Kidney glomerular epithelial cell (primary cell): ENCODE measurements at places on chromosomes 16 and 17.

- DNase-seq = no peak
Measured at GRCh38 chr17:17055286-17056155, 13.3 kb downstream of the MPRIP start.

DNA sequence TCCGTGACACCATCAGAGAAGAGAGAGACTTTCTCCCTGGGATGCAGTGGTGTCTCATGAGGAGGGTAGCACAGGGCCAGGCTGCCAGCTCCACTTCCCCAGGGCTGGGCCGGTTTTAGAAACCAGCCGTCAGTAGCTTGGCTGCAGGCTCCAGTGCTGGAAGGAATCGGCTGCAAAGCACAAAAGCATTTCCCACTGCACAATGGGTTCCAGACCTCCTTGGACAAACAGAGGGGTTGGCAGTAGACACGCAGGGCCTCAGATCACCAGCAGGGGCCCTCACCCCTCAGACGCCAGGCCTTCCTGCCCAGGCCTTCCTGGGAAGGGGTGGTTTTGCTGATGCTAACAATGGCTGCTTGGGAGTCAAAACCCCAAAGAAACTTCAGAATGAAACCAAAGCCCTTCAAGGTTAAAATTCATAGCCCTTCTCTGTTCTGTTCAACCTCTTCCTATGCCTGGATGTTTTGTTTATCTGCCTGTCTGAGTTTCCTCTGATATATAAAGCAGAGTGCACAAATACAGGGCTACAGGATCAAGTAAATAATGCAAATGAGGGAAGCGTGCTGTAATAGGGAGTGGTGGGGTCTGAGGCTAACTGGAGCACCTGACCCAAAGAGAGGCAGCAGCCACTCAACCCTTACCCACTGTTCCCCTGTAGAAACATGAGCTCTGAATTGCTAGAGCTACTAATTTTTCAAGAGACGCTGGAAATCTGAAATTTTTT, 26.2 kb downstream of the TEKT5 start:
- DNase-seq = no peak

DNA sequence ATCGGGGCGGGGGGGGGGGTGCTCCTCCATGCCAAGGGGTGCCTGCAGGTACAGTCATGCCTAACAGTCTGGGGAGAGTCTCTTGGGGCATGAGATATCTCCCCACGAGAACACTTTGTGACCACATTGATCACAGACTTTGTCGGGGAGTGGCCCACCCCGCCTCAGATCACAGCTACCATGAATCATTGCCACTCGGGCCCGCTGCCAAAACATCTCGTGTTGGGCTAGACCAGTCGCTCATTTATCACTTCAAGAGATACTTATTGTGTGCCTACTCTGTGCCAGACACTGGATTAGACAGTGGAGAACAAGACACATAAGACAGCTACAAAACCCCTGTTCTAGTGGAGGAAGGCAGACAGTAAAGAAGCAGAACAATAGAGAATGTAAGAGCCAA, 72.6 kb downstream of the CLEC16A start:
- DNase-seq = no peak

GRCh38 chr17:51710634-51710979, 447.9 kb downstream of the CA10 start:
- no peak for DNase-seq

DNA sequence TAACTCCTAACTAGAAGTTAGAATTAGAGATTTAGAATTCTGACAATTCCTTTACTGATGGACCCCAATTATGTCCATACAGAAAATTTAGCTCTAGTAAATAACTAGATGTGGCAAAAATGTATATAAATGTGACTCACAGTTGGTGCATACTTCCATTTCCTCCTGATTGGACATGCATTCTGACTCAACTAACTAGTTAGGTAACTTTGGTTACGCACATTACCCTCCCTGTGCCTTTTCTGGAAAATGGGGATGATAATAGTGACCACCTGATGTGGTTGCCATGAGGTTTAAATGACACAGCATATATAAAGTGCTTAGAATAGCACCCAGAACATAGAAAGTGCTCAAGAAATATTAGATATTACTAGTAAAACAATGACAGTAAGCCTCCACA, 550.0 kb upstream of the SALL1 start:
- DNase-seq = no peak

DNA sequence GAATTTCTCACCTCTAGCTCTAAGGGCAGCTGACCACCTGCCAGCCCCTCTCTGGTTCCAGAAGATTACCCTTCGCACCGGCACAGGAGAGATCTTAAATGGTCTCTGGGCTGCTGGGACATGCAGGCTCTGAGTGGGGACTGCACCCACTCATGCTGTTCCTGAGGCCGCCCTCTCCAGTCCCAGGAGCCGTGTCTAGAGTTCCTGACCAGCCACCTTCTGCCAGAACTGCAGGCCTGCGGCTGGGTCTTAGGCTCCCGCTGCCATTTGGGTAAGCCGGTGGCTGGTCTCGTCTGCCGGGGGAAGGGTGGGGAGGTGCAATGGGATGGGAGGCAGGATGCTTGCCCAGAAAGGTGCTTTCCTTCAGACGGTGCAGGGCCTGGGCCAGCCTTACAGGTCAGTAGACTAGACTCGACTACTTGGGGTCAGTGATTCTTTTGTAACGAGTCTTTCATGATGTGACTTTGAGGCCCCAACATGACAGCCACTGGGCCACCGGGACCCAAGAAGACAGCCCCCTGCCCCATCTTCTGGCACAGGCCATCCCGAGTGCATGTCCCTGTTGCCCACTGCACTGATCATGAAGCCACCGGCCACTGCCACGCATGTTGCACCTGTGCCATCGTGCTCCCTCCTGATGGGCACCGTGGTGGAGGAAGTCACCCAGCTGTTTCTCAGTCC, 26.4 kb downstream of the B9D1 start:
- DNase-seq = no peak

DNA sequence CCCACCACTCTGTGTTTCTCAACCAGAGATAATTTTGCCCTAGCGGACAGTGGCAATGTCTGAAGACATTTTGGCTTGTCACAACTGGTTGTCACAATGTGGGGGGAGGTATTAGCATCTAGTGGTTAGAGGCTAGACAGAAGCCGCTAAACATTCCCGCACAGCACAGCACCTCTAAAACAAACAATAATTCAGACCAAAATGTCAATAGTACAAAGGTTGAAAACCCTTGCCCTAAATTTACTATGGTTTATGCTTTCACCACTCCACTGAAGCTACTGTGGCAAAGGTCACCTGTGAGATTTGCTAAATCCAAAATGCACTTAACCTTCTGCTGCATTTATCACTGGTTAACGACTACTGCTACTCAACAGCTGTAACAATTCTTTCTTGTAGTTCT, 14.1 kb downstream of the NUP88 start:
- no peak for DNase-seq

DNA sequence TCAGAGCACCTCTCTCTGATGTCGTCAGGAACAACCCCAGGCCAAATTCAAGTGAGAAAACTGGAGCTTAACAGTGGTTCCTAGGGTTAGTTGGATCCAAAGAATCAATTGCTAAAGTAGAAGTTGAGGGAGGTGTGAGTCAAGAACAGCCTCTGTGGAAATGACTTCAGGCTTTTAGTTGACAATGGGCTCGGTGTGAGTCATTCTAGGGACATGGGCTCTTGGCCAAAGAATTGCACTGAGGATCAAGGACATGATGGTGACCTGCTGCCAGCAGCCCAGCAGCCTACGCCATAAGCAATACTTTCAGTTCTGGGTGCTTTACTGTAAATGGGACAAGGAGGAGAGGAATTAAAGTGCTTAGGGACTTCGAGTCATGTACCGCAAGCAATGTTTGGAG, 32.1 kb upstream of the SMURF2 start:
- no peak for DNase-seq

DNA sequence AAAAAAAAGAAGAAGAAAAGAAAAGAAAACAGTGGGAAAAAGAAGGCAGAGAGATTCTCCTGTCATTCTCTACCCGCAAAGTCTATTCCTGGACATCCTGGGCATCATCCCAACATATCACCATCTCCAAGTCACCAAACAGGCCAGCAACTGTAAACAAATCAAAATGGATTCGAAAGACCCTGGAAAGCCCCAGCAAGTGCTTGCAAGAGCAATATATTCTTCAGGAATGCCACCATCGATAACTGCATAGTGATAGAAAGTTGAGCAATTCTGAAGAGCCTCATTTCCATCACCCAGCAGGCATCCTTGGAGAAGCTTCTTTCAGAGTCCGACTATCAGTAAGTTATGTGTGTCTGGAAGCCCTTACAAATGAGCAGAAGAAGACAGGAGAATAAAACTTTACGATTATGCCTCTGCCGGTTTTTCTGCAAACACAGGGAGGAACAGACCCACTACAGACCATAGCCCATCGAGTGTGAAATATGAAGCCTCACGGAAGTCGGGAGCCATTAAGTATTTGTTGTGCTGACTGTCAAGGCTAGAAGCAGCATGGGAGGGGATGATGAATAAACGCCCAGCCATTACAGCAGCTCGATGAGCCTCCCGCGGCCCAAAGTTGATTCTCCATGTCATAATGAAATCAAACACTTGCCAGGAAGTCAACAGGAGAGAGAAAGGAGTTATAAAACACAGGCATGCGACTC, 64.5 kb upstream of the SEC14L1 start:
- no peak for DNase-seq

- DNase-seq = peak; percentile 91
Measured at GRCh38 chr17:59093702-59094231, 12.9 kb downstream of the TRIM37 start.

DNA sequence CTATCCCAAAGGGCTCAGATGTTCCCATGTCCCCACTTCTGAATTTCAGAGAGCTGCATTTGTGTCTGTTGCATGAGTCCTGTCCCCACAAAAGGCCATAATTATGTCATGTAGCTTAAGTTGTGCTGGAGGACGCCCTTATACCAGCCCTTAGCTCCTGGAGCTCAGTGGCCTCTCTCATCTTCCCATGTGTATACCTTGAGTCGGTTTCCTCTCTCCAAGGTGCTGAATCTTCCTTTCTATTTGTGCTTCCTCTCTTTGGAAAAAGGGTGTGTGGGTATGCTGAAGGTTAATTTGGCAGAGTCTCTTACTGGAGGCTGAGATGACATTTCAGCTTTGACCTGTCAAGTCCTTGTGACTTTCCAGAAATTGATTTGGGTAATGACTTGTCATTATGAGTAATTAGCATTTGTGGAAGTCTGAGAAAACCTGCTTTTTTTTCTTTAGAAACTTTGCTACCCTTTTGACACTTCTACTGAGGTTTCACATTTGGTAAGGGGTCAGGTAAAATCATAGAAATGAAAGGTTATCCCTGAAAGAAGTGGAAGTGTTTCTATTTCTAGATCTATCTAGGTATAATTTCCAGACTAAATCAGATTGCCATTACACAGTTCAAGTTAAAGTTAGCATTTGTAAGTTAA, 185.4 kb downstream of the ABCC12 start:
- DNase-seq = peak; percentile 8

DNA sequence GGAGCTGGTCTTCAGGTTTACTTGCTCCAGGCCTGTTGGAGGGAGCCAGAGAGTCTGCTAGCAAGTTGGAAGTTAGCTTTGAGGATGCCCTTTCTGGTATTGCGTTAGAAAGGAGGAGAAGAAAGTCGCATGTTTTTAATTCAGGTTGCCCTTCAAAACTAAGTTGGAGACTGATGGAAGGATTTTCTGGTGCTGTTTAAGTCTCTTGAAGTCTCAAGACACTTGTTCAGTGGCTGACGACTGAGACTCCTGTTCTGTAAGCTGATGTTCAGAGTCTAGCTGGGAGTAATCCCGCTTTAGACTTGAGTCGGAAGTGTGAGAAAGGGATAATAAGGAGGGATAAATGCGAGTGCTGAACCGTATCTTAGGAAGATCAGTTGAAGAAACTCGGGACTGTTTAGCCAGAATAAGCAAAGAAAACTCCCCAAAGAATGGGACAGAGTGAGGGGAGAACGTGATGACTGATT, 740 bp downstream of the AATF start:
- DNase-seq = no peak

GRCh38 chr16:4137438-4137837, 21.2 kb upstream of the ADCY9 start:
- no peak for DNase-seq

DNA sequence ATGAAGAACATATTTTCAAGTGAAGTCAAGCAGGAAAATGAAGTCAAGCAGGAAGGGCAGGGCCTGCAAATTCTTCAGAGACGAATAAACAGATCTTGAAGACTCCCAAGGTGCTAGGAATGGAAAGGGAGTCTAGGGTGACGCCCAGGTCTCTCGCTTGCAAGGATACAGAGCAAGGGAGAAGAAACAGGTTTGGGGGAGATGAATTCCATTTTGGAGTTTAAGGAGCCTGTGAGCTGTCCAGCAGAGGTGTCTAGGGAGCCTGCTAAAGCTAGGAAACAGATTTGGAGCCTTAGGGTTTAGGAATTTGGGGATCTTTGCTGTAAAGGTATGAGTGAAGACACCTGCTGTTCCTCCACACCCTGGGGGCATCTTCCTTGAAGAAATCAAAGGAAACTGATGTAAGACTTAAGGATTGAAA, 2.0 kb upstream of the UNKL start:
- no peak for DNase-seq

DNA sequence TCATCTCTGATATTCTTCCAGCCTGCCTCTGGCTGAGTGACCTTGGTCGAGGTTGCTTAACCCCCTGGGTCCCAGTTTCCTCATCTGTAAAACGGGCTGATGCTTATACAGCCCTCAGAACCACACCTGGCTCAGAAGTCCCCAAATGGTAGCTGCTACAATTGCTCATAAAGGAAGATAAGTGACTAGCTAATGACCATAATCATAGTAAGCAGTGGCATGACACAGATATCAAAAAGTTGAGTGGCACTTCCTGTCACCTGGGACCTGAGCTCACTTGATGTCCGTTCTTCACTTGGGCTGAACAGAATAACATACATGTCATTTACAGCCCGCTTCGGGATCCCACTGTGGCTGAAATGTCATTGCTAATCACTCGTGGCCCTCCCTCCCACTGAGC, 1.8 kb downstream of the MGRN1 start:
- DNase-seq = no peak
